HFFc6 (cell line): ENCODE measurements at places on chromosomes 4 and X.

GRCh38 chrX:99242001-99242400 is 1168.1 kb downstream of the PCDH19 start:
- DNase-seq = no peak

GRCh38 chrX:21943460-21944135 is 3.1 kb downstream of the SMS start:
- peak; percentile 87 for DNase-seq

DNA sequence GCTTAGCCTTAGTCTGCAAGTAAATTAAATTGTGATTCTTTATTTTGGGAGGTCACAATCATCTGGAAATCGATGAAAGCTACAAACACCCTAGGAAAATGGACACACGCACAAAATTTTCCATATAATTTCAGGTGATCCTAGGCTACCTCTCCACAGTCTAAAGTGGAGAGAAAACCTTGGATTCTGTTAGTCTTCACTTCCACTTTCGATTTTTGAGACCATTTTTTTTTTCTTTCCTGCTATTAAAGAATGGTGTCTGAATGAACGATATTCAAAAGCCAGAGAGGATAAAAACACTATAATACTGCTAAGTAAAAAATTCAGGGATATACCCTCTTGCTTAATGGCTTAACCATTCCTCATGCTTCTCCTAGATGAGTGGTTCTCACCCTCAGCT is 1.7 kb downstream of the FBXL5 start:
- no peak for DNase-seq

DNA sequence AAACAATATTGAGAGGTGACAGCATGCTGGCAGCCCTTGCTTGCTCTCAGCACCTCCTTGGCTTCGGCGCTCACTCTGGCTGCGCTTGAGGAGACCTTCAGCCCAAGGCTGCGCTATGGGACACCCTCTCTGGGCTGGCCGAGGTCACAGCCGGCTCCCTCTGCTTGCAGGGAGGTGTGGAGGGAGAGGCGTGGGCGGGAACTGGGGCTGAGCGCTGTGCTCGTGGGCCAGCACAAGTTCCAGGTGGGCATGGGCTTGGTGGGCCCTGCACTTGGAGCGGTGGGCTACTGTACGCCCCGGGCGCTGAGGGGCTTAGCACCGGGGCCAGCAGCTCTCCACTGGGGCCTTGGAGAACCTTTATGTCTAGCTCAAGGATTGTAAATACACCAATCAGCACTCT is 1613.8 kb upstream of the IGFBP7 start:
- no peak for DNase-seq
